Stimulated activated CD8-positive, alpha-beta memory T cell treated with anti-CD3 and anti-CD28 coated beads, Interleukin-4, amount 100 ng/mL, for 1 hour (primary cell): ENCODE measurements at places on chromosomes 2 and 18.

GRCh38 chr2:95207111-95207961, at the start of gene ZNF892:
ZNF892 (plus strand) TSS chr2:95207521; CDS start chr2:95207816, 295 bp downstream.
- peak; percentile 63 for DNase-seq

DNA sequence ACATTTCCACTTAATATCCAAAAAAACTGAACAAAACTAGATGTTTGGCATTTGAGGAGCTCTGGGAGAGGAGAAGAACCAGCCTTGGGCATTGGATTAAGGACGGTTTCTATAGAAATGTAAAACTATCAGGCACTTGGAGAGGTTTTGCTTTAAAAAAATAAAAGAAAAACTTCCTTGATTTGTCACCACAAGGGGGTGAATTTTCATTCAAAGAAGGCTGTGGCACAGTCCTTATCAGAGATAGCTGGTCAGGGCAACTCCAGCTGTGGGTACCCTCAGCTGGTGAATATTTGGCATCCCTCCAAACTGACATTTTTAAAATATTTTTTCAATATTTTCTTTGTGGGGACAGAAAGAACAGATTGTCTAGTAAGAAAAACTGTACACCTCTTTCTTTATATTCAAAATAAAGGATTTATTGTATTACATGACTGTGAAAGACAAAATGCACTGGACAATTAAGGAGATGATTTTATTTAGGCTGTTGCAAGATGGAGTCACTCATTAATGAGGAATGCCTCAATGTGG, 46.1 kb upstream of the TBC1D8 start:
- no peak for DNase-seq

GRCh38 chr2:29606104-29607037, 315.0 kb downstream of the ALK start:
- no peak for DNase-seq

DNA sequence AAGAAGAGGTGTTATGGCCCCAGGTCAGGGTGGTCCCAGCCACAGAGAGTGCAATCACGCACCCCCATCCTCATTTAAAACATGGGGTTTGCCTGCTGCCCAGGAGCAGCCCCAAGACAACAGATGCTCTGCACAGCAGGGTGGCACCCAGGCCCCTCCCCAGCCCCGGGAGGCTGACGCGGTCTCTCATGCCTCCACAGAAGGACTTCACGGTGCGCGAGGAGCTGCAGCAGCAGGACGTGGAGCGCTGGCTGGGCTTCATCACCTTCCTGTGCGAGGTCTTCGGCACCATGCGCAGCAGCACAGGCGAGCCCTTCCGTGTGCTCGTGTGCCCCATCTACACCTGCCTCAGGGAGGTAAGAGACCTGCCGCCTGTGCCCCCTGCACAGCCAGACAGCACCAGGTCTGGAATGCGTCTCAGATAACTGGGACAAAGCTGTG, 133.7 kb downstream of the SMAD7 start:
- no peak for DNase-seq

GRCh38 chr18:51154431-51155063, 42.9 kb downstream of the MEX3C start:
- no peak for DNase-seq

DNA sequence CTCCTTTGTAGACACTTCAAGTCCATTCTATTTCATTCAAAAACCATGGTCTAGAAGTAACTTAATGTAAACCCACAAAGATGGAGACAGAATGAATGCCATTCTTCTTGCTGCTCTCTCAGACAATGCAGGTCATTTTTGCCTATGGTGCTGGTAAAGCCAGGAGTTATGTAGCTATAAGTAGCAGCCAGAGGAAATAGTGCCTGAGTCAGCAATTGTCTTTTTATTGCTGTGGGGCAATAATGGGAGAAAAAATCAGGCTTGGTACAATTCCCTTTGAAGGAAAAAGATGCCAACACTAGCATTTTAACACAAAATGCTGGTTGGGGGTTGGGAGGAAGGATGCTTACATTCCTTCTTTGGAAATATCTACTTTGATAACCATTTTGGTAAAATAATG, 43.5 kb downstream of the SCN1A start:
- DNase-seq: no peak

GRCh38 chr2:88307817-88308216, 137.7 kb downstream of the THNSL2 start:
- no peak for DNase-seq
